Activated CD4-positive, CD25-positive, alpha-beta regulatory T cell (primary cell): ENCODE measurements at places on chromosomes 3 and 15.

- no peak for DNase-seq
Observed at GRCh38 chr3:129586746-129587430, 19.6 kb downstream of the PLXND1 start.

DNA sequence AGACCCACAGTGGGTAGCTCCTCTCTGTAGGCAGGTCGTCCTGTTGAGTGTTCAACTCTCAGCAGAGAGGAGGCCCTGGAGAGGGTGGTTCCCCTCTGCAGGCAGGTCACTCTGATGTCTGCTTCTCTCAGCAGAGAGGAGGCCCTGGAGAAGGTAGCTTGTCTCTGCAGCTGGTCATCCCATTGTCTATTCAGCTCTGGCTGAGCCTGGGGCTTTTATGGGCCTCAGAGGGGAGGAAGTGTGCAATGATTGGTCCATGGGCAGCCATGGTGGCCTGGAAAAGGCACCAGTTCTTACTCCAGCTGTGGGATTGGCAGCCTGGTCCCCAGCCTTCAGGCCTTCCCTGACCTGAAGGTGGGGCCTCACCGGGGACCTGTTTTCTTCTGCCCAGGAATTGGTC is 52.9 kb downstream of the PPCDC start:
- no peak for DNase-seq

DNA sequence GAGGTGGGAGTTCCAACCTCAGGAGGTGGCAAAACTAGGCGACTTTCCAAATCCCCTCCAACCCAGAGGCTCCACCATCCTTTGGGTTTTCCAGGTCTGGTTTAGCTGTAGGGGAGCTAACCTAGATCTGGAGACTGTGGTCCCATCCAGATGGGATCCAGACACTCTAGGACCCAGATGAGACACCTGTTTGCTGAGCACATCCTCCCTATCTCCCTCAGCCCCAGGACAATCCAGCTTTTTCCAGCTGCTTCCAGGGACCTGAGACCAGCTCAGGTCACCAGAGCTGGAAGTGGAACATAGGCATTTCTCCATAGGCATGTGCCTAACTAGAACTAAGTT is 18.2 kb downstream of the CRTAP start:
- DNase-seq: no peak

DNA sequence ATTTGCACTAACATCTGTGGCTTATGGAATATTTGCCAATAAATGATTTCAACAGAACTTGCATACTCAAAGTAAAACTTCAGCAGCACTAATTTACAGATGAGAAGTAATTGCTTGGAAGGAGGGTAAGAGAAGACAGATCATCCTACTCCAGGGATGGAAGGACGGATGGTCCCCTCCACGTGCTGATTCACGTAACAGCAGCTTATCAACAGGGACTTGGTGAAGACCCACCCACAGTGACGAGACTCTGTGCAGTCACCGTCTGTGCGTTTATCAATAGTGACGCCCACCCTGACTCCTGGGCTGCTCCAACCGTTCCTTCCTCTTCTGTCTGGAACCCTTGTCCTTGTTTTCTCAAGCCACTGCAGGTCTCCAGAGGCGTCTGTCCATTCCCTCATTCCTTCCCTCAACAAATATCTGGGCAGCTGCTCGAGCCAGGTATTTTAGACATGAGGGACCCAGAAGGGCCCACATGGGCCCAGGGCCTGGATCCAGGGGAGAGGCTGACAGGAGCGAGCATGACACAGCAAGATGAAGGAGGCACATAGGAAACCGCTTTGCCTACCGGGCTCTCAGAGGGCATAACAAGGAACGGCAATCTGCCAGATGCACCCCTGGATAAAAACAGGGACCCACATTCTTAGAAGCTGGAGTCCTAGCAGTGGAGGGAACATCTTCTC is 33.3 kb downstream of the PCSK6 start:
- no peak for DNase-seq

DNA sequence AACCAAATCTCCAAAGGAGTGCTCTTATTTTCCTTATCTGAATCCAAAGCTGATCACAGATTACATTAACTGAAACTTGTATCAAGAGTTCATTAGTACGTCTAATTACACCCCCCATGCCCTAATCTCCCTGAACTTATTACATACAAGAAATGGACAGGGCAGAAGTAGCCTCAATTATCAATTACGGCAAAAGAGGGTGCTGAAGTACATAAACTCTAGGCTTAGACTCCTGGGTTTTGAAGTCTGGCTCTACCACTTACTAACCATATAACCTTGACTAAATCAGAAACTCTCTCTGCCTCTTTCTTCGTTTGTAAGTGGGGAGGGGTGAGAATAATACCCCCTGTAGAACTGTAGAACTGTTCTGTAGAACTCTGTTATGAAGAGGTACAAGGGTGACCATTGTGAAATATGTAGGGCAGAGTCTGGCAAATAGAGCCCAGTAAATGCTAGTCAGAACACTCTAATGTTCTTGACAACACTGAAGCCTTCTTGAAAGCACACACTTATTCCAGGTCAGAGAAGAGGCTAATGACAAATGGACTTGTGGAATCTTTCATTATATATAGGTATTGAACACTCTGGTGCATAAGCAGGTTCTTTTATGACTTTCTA is 19.6 kb upstream of the OR5K4 start:
- DNase-seq: no peak

DNA sequence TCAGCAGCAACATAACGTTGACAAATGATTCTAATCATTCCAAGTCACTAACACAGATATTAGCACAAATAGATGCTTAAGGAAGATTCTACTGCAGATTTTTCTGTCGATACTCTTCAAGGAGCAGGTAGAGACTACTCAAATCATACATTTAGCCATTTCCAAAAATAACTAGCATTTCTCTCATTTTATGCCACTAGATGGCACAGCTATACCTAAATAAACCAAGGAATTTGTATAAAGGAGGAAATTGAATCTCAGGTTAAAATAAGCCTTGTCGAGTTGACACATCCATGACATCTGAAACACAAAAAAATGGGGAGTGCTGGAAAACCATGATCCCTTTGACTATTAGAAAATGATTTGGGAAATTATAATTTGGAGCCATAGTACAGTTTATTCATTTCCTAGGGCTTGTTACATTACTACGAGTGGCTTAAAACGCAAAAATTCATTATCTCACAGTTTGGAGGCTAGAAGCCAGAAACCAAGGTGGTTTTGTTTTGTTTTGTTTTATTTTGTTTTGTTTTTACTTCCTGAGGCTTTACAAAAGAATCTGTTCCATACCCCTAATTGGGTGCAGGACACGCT is 59.5 kb upstream of the STRIT1 start:
- no peak for DNase-seq

DNA sequence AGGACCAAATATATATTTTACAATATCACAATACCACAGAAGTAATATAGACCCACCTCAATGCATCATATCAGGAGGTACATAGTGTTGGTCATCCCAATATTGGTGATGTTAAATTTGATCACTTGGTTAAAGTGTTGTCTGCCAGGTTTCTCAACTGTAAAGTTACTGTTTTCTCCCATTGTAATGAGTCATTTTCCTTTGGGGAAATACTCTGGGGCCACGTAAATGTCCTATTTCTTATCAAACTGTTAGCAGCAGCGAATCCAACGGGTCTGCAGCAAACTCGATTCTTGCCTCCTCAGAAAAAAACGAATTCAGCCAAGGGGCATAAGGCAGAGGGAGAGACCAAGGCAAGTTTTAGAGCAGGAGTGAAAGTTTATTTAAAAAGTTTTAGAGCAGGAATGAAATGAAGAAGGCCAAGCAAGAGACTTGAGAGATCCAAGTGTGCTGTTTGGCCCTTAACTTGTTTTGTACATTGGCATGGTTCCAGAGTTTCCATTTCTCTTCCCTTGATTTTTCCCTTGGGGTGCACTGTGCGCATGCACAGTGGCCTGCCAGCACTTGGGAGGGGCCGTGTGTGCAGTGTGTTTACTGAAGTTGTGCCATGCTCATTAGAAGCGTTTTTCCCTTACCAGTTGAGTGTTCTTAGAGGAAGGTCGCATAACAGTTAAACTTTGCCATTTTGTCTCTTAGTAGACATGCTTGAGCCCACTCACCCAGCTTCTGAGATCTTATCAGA is 512.5 kb downstream of the AGBL1 start:
- DNase-seq: no peak
